Neuronal stem cell (in vitro differentiated cells): ENCODE measurements at places on chromosomes 5 and 9.

- no peak for DNase-seq
These were observed 56.9 kb downstream of the KIF24 start for GRCh38 chr9:34272101-34272541.

DNA sequence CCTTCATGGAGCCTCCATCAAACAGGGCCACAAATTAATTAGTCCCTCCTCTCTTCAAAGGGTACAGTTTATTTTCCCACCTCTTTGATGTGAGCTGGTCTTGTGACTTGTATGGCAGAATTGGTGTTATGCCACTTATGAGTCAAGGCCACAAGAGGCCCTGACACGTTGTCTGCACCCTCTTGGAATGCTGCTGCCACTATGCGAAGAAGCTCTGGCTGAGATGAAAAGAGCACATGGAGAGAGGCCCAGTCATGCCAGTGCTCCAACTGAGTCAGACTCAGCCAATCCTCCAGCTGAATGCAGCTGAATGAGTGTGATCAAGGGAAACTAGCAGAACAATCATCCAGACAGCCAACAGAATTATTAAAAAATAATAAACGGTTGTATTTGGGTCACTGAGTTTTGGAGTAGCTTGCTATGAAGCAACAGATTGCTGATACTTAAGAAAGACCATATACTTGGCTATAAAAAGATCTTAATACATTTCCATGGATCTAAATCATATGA is 128.3 kb downstream of the MARCHF11 start:
- no peak for DNase-seq

- peak; percentile 15 for DNase-seq
These were observed 464.5 kb downstream of the ICE1 start for GRCh38 chr5:5886812-5887486.

- no peak for DNase-seq
These were observed 34.1 kb upstream of the TNFAIP8 start for GRCh38 chr5:119321569-119322311.

- no peak for DNase-seq
These were observed 132.2 kb downstream of the EBF1 start for GRCh38 chr5:158967541-158967940.

- no peak for DNase-seq
These were observed 1.4 kb downstream of the PROP1 start for GRCh38 chr5:177994561-177995190.

- no peak for DNase-seq
These were observed 98.5 kb downstream of the CACNA1B start for GRCh38 chr9:137975936-137976565.

DNA sequence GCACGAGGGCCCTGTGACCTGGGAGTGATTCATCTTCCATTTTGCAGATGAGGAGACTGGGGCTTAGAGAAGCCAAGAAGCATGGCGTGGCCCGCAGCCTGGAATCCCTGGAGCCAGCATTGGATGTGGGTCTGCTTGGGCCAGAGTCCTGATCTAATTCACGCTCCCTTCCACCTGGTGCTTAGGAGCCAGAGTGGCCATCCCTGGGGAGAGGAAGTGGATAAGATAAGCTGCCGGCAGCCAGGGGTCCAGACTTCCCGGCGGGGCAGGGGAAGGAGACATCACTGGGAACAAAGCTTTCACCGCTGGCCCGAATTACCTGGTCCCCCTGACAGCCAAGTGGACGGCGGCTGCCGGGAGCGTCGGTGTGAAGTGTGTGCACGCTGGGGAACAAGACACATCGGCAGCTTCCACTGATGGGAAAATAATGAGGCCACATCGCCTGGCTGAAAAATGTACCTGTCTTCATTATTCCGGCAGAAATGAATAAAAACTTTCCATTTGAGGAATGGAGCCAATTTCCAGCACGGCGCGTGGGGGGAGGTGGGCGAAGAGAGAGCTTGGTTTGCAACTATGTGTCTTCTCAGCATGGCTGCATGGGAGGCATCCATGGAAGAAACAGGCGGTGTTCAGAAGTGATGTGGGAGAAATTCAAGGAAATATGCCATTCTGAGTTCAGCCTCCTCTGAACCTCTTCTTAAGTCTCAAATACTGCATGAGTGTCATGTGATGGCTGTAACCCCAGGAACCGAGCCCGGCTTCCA is 78.5 kb downstream of the OLFM1 start:
- DNase-seq: no peak

DNA sequence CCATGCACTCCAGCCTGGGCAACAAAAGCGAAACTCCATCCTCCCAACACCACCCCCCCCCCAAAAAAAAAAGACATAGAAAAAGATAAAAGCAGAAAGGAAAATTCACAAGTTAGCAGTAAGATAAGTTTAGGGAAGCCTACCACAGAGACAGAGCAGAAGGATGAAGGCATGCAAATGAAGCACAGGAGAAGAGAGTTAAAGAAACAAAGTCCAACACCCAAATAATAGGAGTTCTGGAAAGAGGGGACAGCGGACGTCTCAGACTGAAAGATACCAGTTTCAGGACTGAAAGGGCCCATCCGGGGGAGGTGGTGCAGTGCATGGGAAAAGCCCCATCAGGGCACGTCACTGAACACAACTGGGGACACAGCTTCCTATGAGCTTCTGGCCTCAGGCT is 54.3 kb downstream of the OTULIN start:
- no peak for DNase-seq

- no peak for DNase-seq
These were observed 21.6 kb upstream of the ANGPTL2 start for GRCh38 chr9:127143920-127144465.

DNA sequence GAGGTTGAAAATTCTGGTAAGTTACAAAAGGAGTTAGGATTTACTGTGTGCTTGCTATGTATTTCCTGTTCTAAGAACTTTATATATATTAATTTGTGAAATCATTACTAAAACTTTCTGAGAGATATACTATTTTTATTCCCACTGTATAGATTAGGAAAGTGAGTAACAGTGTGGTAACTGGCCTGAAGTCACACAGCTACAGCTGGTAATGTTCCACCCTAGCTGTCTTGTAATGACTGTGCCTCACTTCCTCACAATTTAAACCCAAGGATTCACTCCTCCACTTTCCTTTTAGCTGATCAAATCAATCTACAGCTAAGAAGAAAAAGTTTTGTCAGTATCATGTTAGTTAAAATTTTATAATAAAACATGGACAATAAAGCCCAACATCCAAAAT is 278.8 kb downstream of the GAS1 start:
- DNase-seq: no peak

- DNase-seq: peak; percentile 26
These were observed 219.2 kb downstream of the AGTPBP1 start for GRCh38 chr9:85522459-85523092.

GRCh38 chr9:131739959-131740648 is at the start of gene RAPGEF1:
TSS of gene RAPGEF1 (minus strand) at chr9:131740076. CDS start at chr9:131739830, 246 bp downstream.
- DNase-seq: peak; percentile 47

GRCh38 chr9:22449719-22450118 is 3.1 kb downstream of the DMRTA1 start:
- no peak for DNase-seq

- no peak for DNase-seq
These were observed 123.5 kb upstream of the EGFLAM start for GRCh38 chr5:38134810-38135209.

GRCh38 chr5:81860778-81861177 is 109.9 kb upstream of the SSBP2 start:
- DNase-seq: no peak

- no peak for DNase-seq
These were observed 22.1 kb upstream of the PLPP6 start for GRCh38 chr9:4640027-4640426.

GRCh38 chr5:74938250-74938933 is 72.2 kb upstream of the FAM169A start:
- no peak for DNase-seq

DNA sequence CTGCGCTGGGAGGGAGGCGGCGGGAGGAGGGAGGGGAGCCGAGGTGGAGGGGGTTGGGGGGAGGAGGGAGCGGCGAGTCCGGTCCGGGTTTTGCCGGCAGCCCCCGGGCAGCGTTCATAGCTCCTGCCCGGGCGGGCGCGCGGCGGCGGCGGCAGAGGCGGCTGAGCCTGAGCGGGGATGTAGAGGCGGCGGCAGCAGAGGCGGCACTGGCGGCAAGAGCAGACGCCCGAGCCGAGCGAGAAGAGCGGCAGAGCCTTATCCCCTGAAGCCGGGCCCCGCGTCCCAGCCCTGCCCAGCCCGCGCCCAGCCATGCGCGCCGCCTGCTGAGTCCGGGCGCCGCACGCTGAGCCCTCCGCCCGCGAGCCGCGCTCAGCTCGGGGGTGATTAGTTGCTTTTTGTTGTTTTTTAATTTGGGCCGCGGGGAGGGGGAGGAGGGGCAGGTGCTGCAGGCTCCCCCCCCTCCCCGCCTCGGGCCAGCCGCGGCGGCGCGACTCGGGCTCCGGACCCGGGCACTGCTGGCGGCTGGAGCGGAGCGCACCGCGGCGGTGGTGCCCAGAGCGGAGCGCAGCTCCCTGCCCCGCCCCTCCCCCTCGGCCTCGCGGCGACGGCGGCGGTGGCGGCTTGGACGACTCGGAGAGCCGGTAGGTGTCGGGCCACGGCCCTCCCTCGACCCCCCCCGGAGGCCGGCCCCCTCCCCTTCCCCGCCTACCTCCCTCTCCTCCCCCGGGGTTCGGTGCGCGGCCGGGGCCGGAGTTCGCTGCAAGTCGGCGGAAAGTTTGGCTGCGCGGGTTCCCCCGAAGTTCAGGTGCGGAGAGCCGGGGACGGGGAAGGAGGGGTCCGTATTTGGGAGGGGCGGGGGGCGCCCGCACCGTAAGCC is at the start of gene CXXC5:
Gene CXXC5, plus strand, starts transcription at position 145 of the 877 bp plus-strand sequence. CDS start 32,175 bp downstream, outside the sequence.
- peak; percentile 89 for DNase-seq

DNA sequence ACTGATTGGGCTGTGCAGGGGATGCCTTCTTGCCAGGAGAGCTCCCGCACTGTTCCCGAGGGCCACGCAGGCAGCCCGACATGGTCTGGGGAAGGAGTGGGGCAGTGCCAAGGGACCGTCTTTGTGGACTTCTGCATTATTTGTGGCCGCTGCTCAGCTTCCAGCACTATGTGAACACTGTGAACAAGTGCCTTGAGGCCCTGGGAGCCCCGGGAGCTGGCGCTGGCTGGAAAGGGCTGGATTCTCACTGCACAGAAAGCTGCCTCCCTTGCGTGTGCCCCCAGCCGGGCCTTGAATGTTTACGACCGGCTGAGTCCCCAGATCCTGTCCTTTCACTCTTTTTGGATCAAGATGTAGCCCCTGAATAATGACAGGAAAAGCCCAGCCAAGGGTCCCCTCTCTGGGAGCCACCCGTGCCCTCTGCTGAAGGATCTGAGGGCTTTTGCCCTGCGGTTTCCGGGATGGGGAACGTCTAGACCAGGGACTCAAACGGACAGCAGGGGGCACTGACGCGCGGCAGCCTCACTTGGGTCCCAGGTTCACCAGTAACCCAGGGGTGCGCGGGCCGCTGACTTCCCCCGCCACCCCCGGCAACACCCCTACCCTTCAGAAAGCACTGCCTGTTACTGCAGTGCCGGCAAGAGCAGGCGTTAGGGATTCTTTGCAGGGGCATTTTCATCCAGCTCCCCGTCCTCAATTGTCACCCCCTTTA is 98.9 kb upstream of the FCN2 start:
- DNase-seq: no peak

- DNase-seq: no peak
These were observed 362.6 kb upstream of the SMC2 start for GRCh38 chr9:103731541-103731940.
